Placental pericyte (primary cell): ENCODE measurements at places on chromosomes 12 and 14. TPM values are rescaled to one million over a fixed set of nuclear protein-coding genes. Genes with fewer than 3 reads are reported as not detected.

CPNE6 gene
- under 0.01 TPM in 1 of 2 replicates, not detected in the other for total RNA-seq

ERBB3 gene
- total RNA-seq = under 0.01 and 0.22 TPM in 2 replicates

IGF1 gene
- total RNA-seq = 0.14 and 0.22 TPM in 2 replicates

KRT79 gene
- total RNA-seq = 0.72 TPM in 1 of 2 replicates, not detected in the other

ABCC9 gene
- 0.22 and 0.72 TPM in 2 replicates for total RNA-seq

DHH gene
- total RNA-seq = under 0.01 TPM in 2 replicates

OAS2 gene
- 5.0 and 14.7 TPM in 2 replicates for total RNA-seq

ERP27 gene
- 0.29 TPM in 1 of 2 replicates, not detected in the other for total RNA-seq

RIMBP2 gene
- not detected in 2 replicates for total RNA-seq

REP15 gene
- total RNA-seq = 2.0 and 3.7 TPM in 2 replicates

TMEM179 gene
- total RNA-seq = not detected in 2 replicates

CLEC4D gene
- total RNA-seq = not detected in 2 replicates

DACT1 gene
- 52.3 and 56.0 TPM in 2 replicates for total RNA-seq

SSTR1 gene
- total RNA-seq = 10.3 and 11.0 TPM in 2 replicates

P2RX7 gene
- total RNA-seq = 0.14 and 2.8 TPM in 2 replicates

CACNA1C gene
- 2.4 and 3.6 TPM in 2 replicates for total RNA-seq

POTEG gene
- not detected in 2 replicates for total RNA-seq

CCDC184 gene
- total RNA-seq = 0.29 and 1.1 TPM in 2 replicates

NOVA1 gene
- under 0.01 and 0.43 TPM in 2 replicates for total RNA-seq

OR6C75 gene
- not detected in 2 replicates for total RNA-seq

POLR3B gene
- total RNA-seq = 17.5 and 18.6 TPM in 2 replicates
